ENCODE measurements at places on chromosomes 7 and 10. TPM values are rescaled to one million over a fixed set of nuclear protein-coding genes. Genes with fewer than 3 reads are reported as not detected.

Gene ALOX5
- 338 TPM for total RNA-seq

Gene ARMS2
- not detected for total RNA-seq

Gene TSPAN12
- total RNA-seq, result 28.0 TPM

Gene COL1A2
- 257 TPM for total RNA-seq

Gene HUS1
- 26.0 TPM for total RNA-seq

Gene CDK5
- 10.9 TPM for total RNA-seq

Gene PROSER2
- 23.6 TPM for total RNA-seq

Gene SMO
- 2.0 TPM for total RNA-seq

Gene FAM25C
- not detected for total RNA-seq

Gene STRIP2
- total RNA-seq, result 1.9 TPM

Gene FOXP2
- 7.3 TPM for total RNA-seq

Gene SAMD8
- 18.7 TPM for total RNA-seq

Gene TBC1D12
- total RNA-seq, result 10.9 TPM

Gene NOS3
- 42.7 TPM for total RNA-seq

- H3K36me3 ChIP-seq, result no peaks in the 10 kb centered on the region
- no peak for DNase-seq
- H3K4me1 ChIP-seq, result peaks cover 15% of the 10 kb centered on the region
- H3K27ac ChIP-seq, result no peak overlapping the region
- no peak overlapping the region for H3K4me3 ChIP-seq
Observed at GRCh38 chr7:2420216-2420933, 17.0 kb downstream of the CHST12 start.

- H3K36me3 ChIP-seq, result no peaks in the 10 kb centered on the region
- H3K4me3 ChIP-seq, result no peak overlapping the region
- H3K27me3 ChIP-seq, result no peaks in the 10 kb centered on the region
- no peaks in the 10 kb centered on the region for H3K4me1 ChIP-seq
- no peak overlapping the region for H3K27ac ChIP-seq
- DNase-seq, result no peak
Observed at GRCh38 chr10:132951926-132952325, 9.6 kb upstream of the CFAP46 start.

- H3K36me3 ChIP-seq, result no peaks in the 10 kb centered on the region
- no peak overlapping the region for H3K27ac ChIP-seq
- no peak for DNase-seq
- no peaks in the 10 kb centered on the region for H3K4me1 ChIP-seq
- H3K4me3 ChIP-seq, result no peak overlapping the region
- H3K27me3 ChIP-seq, result no peaks in the 10 kb centered on the region
Observed at GRCh38 chr7:12369756-12370155, 33.9 kb downstream of the VWDE start.

- no peak for DNase-seq
- no peaks in the 10 kb centered on the region for H3K27me3 ChIP-seq
- H3K27ac ChIP-seq, result peak overlapping the region; percentile 69
- H3K4me3 ChIP-seq, result no peak overlapping the region
- peaks cover 27% of the 10 kb centered on the region for H3K4me1 ChIP-seq
- no peaks in the 10 kb centered on the region for H3K36me3 ChIP-seq
Observed at GRCh38 chr10:13788711-13789447, 202.1 kb downstream of the PRPF18 start.

DNA sequence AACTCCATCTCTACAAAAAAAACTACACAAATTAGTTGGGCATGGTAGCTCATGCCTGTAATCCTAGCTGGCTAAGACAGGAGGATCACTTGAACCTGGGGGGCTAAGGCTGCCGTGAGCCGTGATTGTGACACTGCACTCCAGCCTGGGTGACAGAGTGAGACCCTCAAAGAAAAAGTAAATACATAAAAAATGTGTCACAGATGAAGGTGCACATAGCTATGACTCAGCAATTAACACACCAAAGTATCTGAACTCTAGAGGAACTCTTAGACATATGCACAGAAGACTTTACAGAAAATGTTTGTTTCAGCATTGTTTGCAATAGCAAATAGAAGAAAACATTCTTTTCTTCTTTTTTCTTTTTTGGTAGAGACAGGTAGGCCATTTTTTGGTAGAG lies 8.3 kb downstream of the C10orf62 start:
- H3K4me1 ChIP-seq, result peaks cover 13% of the 10 kb centered on the region
- H3K36me3 ChIP-seq, result no peaks in the 10 kb centered on the region
- H3K27me3 ChIP-seq, result no peaks in the 10 kb centered on the region

DNA sequence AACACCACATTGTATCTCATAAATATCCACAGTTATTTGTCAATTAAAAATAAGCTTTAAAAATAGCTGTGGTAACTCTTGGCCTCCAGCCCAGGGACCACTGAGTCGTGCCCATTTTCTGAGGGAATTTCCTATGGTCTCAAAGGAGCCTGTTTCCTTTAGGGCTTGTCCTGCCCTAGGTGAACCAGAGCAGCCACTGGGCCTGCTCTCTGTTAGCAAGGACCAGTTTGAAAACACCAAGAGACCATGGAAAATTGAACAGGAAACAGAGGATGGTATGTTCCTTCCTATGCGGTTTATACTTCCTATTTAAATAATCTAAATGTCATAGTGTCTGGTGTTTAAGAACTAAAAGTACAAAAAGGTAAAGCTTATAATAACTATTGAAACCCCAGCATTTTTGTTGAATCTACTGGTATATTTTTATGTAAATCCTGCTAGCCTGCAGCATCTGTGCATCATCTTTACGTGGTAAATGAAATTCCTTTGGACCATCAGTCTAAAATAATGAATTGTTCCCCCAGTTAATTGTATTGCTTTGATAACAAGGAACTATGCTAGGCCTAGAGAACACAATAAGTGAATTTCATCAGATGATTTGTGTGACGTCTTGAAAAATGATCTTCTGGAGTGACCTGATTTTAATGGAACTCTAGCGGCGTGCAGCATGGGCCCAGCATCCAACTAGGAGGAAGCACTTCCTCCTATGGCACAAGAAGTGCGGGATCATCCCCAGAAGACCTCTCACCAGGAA lies 333.7 kb downstream of the GFRA1 start:
- no peak for DNase-seq
- no peaks in the 10 kb centered on the region for H3K4me1 ChIP-seq
- H3K4me3 ChIP-seq, result no peak overlapping the region
- H3K27ac ChIP-seq, result no peak overlapping the region

DNA sequence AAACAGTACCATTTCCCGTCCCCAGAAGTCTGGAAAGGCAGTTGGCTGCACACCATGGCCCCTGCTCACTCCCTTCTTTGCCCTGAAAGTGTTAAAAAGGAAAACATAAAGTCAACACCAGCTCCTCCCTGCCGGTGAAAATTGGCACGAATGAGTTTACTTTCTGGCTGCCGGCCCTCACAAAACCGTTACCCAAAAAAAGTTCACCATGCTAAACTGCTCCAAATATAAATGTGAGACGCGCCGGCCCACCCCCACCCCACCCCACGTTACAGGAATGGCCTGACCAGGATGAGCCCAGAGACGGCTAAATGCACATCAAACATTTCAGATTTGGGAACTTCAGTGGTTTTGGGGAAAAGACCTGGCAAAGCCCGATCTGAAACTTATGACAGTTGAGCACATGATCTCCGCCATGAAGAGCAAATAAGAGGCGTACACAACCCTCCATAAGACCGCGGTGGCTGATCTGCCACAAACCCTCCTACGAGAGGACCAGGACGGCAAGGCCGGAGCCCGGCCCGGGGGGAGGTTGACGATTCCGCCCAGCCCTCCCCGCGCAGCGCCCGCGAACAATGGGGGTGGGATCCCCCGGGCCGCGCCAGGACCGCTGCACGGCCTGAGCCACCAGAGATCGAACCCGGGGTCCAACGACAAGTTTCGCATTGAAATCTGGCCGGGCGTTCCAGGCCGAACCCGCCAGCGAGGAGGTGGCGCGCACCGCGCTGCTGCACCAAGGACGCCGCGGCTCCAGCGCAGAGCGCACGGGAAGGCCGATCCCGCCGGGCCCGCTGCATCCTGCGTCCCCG lies 952 bp downstream of the DIP2C start:
- H3K4me1 ChIP-seq, result peaks cover 27% of the 10 kb centered on the region
- no peaks in the 10 kb centered on the region for H3K27me3 ChIP-seq
- no peaks in the 10 kb centered on the region for H3K36me3 ChIP-seq
- peak overlapping the region; percentile 70 for H3K4me3 ChIP-seq

- no peak overlapping the region for H3K4me3 ChIP-seq
- DNase-seq, result no peak
Observed at GRCh38 chr7:159125104-159125954, 19.3 kb downstream of the VIPR2 start.

DNA sequence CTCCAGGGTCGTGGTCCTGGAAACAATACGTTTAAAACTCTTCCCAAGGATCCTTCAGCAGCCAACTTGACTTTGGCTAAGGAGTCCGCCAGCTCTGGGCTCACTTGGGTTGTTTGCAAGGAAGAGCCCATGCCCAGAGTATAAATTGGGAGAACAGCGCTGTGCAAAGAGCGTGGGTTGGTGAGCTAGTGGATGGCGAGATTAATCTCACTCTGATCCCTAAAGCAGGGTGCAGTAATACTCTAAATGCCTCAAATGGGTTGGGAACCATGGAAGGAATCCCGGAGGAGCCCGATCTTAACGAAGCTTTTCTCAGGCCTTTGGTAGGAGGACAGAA lies 495 bp upstream of the SDHAF3 start:
- no peak for DNase-seq
- peaks cover 8% of the 10 kb centered on the region for H3K4me1 ChIP-seq
- H3K27ac ChIP-seq, result peak overlapping the region; percentile 86
- H3K36me3 ChIP-seq, result no peaks in the 10 kb centered on the region
- no peaks in the 10 kb centered on the region for H3K27me3 ChIP-seq

DNA sequence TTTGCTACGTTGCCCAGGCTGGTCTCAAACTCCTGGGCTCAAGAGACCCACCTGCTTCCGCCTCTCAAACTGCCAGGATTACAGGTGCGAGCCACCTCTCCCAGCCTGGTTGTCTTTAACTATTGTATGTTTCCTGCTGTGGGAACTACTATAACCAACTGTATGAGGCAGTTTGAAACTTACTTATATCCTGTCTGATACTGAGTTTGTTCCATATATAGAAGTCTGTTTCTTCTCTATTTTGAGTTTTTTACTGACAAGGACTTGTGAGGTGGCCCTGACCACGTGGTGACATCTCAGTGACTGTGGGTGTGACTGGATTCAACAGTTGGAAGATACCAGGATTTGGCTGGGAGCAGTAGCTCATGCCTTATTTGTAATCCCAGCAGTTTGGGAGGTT lies 14.2 kb downstream of the FBH1 start:
- H3K27ac ChIP-seq, result no peak overlapping the region
- no peaks in the 10 kb centered on the region for H3K4me1 ChIP-seq
- peaks cover 10% of the 10 kb centered on the region for H3K36me3 ChIP-seq
- DNase-seq, result no peak
- no peaks in the 10 kb centered on the region for H3K27me3 ChIP-seq
- no peak overlapping the region for H3K4me3 ChIP-seq

- H3K4me3 ChIP-seq, result no peak overlapping the region
- no peaks in the 10 kb centered on the region for H3K4me1 ChIP-seq
- H3K27me3 ChIP-seq, result no peaks in the 10 kb centered on the region
- DNase-seq, result no peak
Observed at GRCh38 chr10:34473174-34474008, 341.7 kb downstream of the PARD3 start.

- no peak overlapping the region for H3K4me3 ChIP-seq
- H3K27ac ChIP-seq, result no peak overlapping the region
Observed at GRCh38 chr7:131336956-131337355, 9.3 kb downstream of the MKLN1 start.

DNA sequence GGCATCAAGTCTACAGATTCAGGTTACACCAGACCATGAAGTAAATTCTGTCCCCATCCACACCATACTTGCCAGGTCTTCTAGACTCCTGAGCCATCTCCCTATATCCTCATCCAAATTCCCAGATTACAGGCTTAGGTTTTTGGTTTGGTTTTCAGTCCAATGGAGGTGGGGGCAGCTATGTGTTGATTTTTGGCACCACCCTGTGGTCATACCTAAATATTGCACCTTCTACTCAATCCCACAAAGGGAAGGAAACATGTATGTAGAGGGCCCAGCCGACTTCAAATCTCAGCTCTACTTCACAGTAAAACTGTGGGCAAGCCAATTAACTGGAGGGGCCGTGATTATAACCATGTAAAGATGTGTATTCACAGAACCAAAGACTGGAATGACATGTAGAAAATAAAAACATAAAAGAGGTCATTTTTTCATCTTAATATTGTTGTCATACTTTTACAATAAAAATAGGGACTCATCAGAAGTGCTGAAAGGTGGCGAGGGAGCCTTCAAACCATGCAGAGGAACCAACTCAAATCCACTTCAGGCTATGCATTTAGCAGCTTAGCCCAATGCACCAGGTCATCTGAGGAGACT lies 19.8 kb downstream of the ERCC6 start:
- DNase-seq, result no peak
- H3K4me1 ChIP-seq, result no peaks in the 10 kb centered on the region
- H3K36me3 ChIP-seq, result peaks cover 55% of the 10 kb centered on the region
- no peak overlapping the region for H3K4me3 ChIP-seq
- no peaks in the 10 kb centered on the region for H3K27me3 ChIP-seq

DNA sequence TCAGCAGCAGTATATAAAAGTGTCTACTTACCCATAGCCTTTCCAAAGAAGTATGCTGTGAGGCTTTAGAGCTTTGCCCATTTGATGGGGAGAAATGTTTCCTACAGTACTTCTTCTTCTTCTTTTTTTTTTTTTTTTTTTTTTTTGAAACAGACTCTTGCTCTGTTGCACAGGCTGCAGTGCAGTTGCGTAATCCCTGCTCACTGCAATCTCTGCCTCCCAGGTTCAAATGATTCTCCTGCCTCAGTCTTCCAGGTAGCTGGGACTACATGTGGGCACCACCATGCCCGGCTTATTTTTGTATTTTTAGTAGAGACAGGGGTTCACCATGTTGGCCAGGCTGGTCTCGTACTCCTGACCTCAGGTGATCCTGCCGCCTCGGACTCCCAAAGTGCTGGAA lies 101.7 kb upstream of the TMEM26 start:
- no peaks in the 10 kb centered on the region for H3K4me1 ChIP-seq
- no peaks in the 10 kb centered on the region for H3K36me3 ChIP-seq
- no peak for DNase-seq
- no peak overlapping the region for H3K27ac ChIP-seq

DNA sequence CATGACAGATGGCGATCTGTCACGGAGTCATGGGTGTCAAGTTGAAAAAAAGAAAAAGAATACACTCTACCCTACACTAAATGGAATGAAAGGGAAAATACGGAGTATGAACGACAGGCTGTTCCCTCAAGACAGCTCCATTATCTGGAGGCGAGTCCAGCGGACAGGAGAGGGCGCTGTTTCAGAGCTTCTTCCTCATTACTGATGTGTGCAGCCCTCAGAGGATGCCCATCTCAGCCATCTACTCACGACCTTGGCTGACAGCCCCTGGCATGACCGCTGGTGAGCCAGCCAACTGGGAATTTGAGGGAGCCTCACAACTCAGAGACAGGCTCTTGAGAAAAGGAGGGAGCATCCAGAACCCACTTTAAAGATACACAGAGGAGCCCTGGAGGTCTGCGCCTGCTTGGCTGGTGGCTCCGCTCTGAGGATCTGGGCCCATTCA lies 49.6 kb upstream of the SMNDC1 start:
- H3K27me3 ChIP-seq, result no peaks in the 10 kb centered on the region
- peaks cover 26% of the 10 kb centered on the region for H3K4me1 ChIP-seq
- no peaks in the 10 kb centered on the region for H3K36me3 ChIP-seq
- H3K27ac ChIP-seq, result no peak overlapping the region
- peak; percentile 84 for DNase-seq
- no peak overlapping the region for H3K4me3 ChIP-seq
